ENCODE measurements at places on chromosomes 11 and 22. TPM values are rescaled to one million over a fixed set of nuclear protein-coding genes. Genes with fewer than 3 reads are reported as not detected.
A peak's percentile ranks its signal among the peaks of the same experiment; 100 is the strongest.

The SCUBE1 gene
- polyA plus RNA-seq = 4.4 TPM

The MRGPRX3 gene
- not detected for polyA plus RNA-seq

The ALDH3B1 gene
- polyA plus RNA-seq = 4.7 TPM

The NRGN gene
- 19.6 TPM for polyA plus RNA-seq

DNA sequence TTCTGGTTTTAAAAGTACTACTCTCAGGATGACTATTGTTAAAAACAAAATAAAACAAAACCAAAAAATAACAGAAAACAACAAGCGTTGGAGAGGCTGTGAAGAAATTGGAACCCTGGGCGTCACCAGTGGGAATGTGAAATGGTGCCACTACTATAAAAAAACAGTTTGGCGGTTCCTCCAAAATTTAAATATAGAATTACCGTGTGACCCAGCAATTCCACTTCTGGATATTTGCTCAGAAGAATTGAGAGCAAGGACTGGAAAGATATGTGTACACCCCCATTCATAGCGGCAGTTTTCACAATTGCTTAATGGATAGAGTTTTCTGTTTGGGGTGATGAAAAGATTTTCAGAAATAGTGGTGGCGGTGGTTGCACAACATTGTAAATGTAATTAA is 8.6 kb downstream of the APOA4 start:
- no peak for DNase-seq

GRCh38 chr22:46289244-46289891 is 7.3 kb upstream of the GTSE1 start:
- DNase-seq = no peak

DNA sequence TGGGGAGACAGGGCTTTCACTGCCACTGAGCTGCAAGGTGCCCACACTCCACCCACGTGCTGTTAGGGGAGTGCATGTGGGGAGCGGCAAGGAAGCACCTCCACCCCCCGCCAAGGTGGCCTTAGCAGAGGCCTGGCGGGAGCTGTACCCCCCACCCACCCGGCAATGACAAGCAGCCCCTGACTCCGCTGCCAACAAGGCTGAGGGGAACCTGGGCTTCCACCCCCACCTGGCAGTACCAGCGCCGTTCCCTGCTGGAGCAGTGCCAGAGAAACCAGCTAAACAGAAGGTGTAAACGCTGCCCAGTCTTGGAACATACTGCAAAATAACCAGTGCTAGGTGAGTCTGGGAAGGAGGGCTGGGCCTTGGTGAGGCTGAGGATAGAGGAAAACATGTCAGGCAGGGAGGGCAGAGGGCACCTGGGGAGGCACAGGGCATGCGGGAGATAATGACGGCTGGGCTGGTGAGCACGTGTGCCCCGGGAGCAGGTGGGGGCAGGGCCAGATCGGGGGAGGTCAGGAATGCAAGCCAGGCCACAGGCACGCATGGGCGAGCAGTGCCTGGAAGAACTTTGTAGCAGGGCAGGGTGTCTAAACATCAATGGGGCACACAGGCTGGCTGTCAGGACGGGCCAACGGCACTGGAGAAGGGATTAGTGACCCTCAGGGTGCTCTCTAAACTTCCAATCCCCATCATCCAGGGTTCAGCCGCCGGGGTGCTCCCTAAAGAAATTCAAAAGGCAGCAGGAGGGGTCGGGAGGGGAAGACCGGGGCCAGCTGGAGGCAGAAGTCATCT is 6.6 kb downstream of the CERK start:
- peak; percentile 73 for DNase-seq

The HOATZ gene
- polyA plus RNA-seq = 0.06 TPM

DNA sequence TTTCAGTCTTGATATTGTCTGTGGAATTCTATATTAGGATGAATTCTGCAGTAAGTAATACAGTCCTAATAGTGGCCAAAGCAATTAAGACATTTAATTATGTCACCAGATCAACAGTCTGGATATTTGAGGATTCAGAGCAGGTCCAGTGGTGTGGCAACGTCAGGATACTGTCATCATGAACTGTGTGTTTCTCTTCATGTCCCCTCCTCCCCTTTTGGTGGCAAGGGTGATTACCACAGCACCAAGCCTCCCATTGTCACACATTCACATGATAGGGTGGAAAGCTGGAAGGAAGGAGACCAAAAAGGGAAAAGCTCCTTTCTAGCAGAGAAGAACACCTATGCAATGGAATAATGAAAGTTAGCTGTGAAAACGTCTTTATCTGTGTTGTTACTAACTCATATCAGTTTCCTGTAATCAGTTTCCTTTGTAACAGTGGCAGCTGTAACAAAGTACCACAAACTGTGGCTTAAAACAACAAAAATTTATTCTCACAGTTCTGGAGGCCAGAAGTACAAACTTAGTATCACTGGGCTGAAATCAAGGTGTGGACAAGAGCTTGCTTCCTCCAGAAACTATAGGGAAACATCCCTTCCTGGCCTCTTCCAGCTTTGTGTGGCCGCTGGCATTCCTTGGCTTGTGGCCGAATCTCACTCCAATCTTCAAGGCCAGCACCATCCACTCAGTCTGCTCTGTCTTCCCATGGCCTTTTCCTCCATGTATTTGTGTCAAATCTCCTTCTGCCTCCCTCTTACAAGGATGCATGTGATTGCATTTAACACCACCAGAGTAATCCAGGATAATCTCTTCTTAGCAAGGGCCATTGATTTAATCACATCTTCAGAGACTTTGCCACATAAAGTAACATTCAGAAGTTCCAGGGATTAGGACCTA is 6.5 kb upstream of the RBM14 start:
- no peak for DNase-seq

GRCh38 chr11:62433141-62433903 is 14.5 kb downstream of the SCGB1A1 start:
- no peak for DNase-seq

DNA sequence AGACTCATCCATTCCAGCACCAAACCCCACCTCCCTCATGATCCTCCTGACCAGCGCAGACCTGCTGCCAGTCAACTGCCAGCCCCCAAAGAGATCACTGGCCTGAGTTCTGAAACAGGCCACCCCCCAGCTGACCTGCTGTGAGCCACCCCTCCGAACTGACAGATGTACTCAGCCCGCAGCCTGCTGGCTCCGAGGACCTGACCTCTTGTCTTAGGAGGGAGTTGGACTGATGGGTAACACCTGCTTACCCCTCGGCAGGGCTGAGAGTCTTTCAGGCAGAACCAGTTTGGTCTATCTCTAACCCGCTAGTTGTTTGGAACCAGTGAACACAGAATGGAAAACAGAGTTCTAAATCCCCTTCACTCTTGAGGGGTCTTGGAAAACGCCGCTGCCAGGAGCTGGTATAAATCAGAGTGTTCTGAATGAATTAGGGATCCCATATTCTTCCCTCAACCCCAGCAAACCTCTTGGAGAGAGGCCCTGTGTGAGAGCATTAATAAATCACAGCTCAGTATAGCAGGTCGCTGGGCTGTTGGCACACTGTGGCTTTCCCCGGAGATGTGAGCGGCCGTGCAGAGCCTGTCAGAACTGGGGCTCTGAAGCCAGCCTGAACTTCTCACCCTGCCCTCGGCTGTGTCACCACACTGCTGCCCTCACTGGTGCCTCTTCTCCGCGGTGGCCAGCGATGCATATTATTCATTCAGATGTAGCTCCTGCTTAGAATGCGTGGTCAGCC is 165.1 kb upstream of the NCAM1 start:
- peak; percentile 88 for DNase-seq

- DNase-seq = no peak
These were observed 15.3 kb upstream of the IL17REL start for GRCh38 chr22:50027639-50028537.

The NXPE4 gene
- not detected for polyA plus RNA-seq

DNA sequence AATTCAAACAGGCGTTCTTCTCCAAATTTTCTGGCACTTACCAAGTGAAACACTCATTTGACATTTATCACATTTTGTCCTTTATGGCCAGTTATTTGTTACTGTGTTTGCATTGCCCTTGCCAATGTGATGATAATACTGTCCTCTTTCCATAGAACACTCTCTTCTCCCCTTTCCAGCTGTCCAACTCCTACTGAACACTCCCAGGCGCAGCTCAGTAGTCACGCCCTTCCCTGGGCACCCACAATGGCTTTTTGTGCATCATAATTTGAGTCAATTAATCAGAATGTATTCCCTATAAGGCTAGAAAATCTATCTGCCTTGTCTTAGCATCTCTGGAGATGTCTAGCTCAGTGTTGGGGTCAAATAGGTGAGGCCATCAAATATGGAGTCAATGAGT is 21.2 kb upstream of the B3GAT1 start:
- DNase-seq = no peak

The SLC6A5 gene
- 0.19 TPM for polyA plus RNA-seq

The TCN1 gene
- polyA plus RNA-seq = 0.34 TPM

The SPDYC gene
- 0.17 TPM for polyA plus RNA-seq

GRCh38 chr11:125777309-125777708 is 1.3 kb downstream of the PATE2 start:
- no peak for DNase-seq

GRCh38 chr11:12674571-12674935 is 332 bp downstream of the TEAD1 start:
- DNase-seq = no peak

- DNase-seq = no peak
These were observed 31.4 kb downstream of the NUMA1 start for GRCh38 chr11:72048766-72049460.

The OR8D4 gene
- not detected for polyA plus RNA-seq

The TP53I11 gene
- 83.2 TPM for polyA plus RNA-seq

- no peak for DNase-seq
These were observed 1.9 kb downstream of the ESAM start for GRCh38 chr11:124760205-124760652.

The CBLIF gene
- polyA plus RNA-seq = not detected

DNA sequence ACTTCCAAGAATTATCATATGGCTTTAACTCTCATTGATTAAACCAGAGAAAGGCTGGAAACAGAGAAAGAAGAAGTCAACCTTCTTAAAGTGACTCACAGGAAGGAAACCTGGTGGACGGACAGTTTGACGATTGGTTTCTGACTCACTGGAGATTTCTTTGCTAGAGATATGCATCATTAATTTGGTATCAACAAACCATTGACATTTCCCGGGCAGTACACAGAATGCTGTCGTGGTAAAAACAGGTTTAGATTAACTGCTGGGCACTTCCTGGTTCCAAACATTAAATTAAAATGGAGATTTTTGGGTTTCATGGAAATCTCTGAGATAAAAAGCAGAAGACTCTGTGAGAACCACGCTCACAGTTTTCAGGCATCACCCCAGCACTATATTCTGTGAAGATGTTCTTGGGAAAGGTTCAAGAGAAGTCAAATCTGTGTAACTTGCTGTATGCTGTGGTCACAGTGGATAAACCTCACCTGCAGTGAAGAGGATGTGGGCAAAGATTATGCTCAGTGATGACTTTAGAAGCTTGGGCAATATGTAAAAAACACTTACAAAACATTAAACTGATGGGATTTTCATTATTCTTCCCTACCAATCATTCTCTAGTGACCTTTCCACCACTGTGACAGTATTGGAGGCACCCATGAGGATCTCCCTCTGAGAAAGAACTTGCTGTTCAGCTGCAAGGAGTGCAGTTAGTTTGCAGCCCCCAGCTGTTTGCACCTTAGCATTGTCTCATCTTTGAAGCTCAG is 61.1 kb upstream of the CD44 start:
- DNase-seq = no peak

The YPEL4 gene
- polyA plus RNA-seq = 4.3 TPM
